ENCODE measurements at places on chromosomes 7 and 10.
A peak's percentile ranks its signal among the peaks of the same experiment; 100 is the strongest.

DNA sequence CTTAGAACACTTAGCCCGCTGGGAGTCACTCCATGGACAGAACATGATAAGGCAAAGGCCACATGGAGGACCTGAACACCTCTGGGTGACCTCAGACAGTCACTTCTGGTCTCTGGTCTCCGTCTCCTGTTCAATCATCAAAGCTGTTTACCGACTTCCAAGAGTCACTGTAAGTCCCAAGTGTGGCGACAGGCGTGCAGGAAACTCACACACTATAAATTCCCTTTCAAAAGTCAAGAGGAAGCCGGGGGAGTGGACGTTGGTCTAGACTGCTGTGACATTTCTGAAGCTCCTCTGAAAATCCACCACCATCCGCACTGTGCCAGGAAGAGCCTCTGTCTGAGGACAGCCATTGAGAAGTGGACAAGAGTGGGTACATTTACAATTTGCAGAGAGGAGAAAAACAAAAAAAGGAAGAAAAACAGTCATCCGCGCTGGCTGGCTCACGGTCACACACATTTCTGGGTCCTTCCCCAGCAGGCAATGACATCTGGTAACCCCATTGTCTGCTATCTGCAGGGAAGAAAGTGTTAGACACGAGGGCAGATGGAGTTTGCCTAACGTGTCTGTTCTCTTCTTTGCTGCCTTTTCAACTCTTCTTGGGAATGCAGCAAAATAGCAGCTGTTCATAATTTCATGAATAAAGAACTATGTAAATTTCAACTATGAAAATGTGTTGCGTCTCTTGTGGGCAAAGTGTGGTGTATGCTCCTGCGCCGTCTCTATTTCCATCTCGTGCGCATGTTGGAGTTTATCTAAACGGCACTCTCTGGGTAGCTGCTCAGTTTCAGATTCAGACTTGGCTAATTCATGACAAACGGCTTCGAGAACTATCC lies 32.9 kb upstream of the CUX1 start:
- DNase-seq = no peak

GRCh38 chr7:22581099-22581498 lies 81.1 kb upstream of the STEAP1B start:
- no peak for DNase-seq

DNA sequence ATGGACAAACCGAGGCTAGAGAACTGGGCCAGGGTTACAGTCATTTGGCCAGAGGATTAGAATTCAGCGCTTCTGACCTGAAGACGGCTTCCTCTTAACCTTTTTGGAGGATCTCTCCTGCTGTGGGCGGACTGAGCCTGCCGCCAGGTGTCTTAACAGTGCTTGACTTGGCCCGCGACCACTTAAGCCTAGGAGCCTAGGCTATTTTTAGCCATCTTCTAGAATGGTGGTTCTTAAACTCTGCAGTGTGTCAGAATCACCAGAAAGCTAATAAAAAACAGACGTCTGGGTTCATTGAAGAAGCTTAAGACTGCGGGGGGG lies 722 bp downstream of the MDH2 start:
- DNase-seq = peak; percentile 29

DNA sequence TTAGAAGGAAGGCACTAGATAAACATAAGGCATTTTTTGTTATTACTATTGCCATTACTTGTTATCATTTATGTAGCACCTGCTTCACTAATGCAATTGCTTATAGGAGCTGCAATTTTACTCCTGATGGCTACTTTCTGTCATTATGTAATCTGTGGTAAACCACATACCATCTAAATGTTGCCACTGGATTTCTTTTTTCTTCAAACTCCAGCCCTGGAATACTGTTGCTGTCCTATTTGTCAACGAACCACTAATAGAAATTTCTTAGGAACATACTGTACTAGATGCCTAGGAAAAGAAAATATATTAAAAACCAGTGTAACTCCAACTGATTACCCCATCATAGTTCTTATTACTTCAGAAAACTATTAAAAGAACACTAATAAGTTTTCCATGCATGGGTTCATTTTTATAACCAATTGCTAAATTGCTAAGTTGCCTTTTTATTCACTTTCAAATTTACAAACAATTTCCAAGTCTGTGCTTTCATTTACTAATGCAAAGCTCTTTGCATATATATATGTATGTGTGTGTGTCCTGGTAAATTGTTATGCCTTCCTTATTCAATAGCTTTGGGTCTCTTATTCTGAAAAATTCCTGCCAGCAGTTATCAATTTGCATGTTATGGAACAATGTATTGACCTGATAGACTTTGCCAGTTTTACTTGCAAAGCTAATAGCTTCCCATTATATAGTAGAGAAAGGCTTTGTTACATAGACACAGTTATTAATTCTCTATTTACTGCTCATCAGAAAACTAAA lies 287.4 kb downstream of the EXOC4 start:
- DNase-seq = no peak

- no peak for DNase-seq
These were observed 10.7 kb downstream of the FGL2 start for GRCh38 chr7:77188731-77189437.

DNA sequence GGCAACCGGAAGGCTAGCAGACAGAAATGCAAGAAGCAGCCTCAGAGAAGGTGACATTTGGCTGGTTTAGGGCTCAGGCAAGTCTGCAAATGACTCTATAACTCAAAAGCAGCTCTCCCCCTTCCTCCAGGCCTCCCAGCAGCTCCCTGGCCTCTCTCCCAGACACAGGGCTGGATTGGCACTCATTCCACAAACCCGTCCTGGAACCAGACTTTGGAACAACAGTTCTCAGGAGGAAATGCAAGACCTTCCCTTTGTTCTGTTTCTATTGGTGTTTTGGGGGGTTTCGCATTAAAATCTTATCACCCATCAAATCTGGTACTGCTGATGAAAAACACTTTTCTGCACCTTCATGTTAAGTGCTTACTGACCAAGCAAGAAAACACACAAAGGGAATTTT lies 40.3 kb upstream of the EFCAB10 start:
- DNase-seq = peak; percentile 82
